Hair follicular keratinocyte (primary cell): ENCODE measurements at places on chromosomes 12 and 14. TPM values are rescaled to one million over a fixed set of nuclear protein-coding genes. Genes with fewer than 3 reads are reported as not detected.

Gene SLCO1B1
- total RNA-seq = not detected in 2 replicates

Gene FOXA1
- total RNA-seq = 0.08 TPM in 1 of 2 replicates, not detected in the other

Gene HPD
- not detected in 2 replicates for total RNA-seq

Gene LUM
- 0.55 and 7.5 TPM in 2 replicates for total RNA-seq

Gene NKX2-8
- 0.86 TPM in 1 of 2 replicates, not detected in the other for total RNA-seq

Gene PTGR2
- 5.2 and 9.5 TPM in 2 replicates for total RNA-seq

Gene NOVA1
- total RNA-seq = not detected in 2 replicates

Gene SMCO2
- 0.31 TPM in 1 of 2 replicates, not detected in the other for total RNA-seq
